Stimulated activated CD8-positive, alpha-beta memory T cell treated with anti-CD3 and anti-CD28 coated beads, Interleukin-2, amount 100 ng/mL, for 1 hour (primary cell): ENCODE measurements at places on chromosomes 4 and X.

DNA sequence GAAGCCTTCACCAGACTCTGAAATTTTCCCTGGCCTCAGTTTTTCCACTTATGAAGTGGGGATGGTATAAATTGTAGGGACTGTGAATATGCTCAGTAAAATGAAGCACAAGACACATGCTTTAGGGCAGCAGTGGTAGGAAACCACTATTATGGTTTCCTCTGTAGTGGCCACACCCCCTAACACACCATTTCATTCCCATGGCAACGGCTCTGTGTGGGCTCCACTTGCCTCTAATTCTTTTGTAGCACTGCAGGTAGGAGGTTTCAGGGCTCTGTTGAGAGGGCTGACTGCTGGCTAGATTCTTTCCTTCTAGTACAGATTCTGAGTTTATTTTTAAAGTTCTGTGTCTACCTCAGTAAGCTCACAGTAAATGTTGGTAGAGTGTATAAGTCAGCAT, 3.5 kb upstream of the VMA21 start:
- peak; percentile 26 for DNase-seq

GRCh38 chrX:15033917-15034316, 160.7 kb downstream of the MOSPD2 start:
- no peak for DNase-seq

DNA sequence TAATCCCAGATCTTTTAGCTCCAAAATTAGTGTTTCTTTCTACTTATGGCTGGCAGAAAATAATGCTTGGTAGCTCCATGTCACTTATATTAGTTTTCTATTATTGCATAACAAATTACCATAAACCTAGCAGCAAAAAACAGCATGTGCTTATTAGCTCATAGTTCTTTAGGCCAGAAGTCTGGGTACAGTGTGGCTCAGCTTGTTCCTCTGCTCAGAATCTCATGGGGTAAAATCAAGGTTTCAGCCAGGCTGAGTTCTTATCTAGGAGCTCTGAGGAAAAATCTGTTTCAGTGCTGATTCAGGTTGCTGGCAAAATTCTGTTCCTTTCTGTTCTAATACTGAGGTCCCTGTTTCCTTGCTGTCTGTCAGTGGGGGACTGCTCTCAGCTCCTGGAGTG, 101.1 kb downstream of the CT47B1 start:
- DNase-seq = no peak

DNA sequence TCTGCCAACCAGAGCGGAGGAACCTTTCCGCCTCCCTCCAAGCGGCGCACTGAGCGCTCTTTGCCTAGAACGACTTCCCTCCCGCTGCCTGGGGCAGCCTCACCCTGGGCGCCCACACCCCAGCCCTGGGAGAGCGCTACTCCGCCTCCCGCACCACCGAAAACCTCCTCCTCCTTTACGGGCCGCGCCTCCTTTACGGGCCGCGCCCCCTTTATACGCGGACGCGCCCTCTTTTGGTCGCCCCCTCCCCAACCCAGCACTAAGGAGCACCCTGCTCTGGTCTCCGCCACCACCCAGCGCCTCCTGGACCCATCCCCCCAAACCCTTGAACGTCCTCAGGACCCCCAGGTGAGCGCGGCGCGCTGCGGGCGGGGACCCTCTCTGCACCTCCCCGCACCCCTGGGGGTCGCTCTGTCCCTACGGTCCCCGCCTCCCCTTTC, 586 bp upstream of the NSG1 start:
- no peak for DNase-seq

GRCh38 chr4:46844325-46844917, 64.6 kb downstream of the COX7B2 start:
- no peak for DNase-seq

- no peak for DNase-seq
These were observed 37.6 kb downstream of the TNIP3 start for GRCh38 chr4:121126449-121127006.
